ENCODE measurements at places on chromosomes 7 and 10.

GRCh38 chr10:120385992-120386391 is 71.0 kb upstream of the PLPP4 start:
- DNase-seq = no peak

DNA sequence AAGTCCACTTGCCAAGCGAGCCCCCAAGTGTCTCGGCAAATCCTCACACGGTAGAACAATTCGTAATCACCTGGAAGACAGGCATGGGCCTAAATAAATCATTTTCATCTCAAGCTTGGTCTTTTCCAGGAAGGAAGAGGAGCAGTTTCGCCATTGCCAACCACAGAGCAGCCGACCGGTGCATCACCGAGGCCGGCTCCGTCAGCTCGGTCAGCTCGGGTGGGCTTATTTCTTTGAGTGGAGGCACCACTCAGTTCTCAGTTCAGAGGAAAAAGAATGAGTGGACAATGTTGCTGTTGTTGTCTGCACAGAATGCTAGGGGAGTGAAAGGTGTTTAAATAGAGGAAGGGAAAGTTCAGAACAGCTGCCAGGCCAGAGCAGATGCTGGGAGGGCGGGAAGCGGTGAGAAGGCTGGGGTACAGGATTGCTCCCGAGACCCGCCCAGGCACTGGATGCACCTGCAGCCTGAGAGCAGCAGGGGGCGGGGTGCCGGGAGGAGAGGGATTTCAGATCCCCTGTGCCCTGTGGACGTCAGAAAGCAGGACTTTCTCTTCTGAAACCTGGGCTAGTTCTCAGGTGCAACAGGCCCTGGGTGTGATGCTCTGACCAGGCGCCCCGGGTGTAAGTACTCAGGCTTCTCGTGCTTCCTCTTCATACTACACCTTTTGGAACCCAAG is 17.7 kb upstream of the IGFBP3 start:
- DNase-seq = no peak

DNA sequence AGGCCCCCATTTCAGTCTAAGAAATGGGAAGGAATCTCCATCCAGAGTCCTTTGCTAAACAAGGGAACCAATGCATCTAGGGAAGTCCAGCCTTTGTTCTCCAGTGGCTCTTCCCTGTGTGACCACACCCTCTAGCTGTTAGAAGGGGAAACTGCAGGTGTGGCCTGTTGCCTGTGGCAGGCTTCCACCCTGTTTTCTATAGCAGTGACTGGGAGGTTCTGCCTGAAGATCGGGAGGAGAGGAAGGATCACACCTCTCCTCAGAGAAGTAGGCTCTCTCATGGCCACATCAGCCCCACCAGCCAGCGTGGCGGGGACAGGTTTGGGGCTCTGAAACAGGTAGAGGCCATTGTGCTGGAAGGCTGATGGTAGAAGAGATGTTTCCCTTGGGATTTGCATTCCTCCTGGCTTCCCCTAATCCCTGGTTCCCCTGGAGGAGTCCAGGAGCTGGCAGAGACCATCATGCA is 47.7 kb upstream of the TRIM8 start:
- DNase-seq = no peak

- DNase-seq = no peak
These were observed 22.8 kb downstream of the CREB5 start for GRCh38 chr7:28435152-28435551.

DNA sequence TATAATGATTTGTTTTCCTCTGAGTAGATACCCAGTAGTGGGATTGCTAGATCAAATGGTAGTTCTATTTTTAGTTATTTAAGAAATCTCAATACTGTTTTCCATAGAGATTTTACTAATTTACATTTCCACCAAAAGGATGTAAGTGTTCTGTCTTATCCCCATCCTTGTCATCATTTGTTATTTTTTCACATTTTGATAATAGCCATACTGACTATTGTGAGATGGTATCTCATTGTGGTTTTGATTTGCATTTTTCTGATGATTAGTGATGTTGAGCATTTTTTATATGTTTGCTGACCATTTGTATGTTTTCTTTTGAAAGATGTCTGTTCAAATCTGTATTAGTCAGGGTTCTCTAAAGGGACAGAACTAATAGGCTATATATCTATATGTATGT is 160.0 kb upstream of the TMEM229A start:
- no peak for DNase-seq

GRCh38 chr10:44070282-44070681 is 314.6 kb downstream of the CXCL12 start:
- no peak for DNase-seq

DNA sequence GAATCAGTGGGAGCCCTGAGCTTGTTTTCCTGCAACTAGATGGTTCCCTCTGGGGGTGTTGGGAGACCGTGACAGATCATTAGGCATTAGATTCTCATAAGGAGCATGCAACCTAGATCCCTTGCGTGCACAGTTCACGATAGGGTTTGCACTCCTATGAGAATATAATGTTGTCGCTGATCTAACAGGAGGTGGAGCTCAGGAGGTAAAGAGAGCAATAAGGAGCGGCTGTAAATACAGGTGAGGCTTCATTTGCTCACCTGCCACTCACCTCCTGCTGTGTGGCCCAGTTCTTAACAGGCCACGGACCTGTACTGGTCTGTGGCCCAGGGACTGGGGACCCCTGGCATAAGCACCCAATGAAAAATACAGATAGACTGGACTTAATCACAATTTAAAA is 10.7 kb downstream of the SLC26A3 start:
- DNase-seq = no peak

DNA sequence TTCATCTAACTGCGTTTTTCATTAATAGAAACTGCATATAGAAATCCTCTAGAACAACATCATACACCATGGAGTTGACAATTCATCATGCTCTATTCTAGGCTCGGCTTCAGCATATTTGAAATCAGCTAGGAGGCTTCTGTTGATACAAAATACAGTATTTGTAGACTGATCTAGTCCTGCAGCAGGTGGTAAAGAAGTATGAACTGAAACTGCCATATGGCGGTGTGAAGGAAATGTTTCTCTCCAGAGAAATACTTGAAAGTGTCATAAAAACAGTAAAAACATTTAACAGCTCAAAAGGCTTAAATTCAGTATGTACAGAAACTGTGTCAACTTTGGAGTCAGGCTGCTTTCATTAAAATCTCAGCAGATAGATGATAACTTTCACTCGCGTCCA is 32.0 kb upstream of the MYO3A start:
- DNase-seq = no peak

DNA sequence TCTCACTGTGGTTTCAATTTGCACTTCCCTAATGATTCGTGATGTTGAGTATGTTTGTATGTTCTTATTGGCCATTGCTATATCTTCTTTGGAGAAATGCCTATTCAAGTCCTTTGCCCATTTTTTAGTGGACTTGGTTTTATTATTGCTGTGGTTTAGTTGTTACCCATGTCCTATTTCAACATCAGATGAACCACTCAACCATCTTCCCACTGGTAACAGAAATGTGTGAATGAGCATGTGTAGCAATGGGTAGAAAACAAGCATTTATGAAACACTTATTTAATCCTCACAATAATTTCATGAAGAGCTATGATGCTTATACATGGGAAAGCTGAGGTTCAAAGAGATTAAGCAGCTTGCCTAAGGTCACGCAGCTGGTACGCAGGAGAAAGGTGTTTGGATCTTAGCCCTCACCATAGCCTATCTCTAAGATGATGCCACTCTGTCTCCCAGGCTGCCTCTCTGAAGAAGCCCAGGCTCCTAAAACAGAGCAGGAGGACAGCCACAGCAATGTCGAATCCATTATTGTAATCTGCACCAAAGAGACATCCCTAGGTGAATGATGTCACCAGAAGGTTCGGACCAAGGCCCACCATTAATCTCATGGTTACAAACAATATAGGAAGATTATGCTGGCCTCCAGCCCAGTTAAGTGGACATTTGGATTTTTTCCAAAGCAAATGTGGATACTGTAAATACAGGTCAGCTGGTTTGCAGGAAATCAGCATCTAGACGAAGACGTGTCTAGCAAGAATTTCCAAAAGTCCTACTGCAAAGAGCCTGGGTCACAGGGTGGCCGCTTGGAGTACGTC is 447.6 kb upstream of the ZMIZ1 start:
- no peak for DNase-seq

DNA sequence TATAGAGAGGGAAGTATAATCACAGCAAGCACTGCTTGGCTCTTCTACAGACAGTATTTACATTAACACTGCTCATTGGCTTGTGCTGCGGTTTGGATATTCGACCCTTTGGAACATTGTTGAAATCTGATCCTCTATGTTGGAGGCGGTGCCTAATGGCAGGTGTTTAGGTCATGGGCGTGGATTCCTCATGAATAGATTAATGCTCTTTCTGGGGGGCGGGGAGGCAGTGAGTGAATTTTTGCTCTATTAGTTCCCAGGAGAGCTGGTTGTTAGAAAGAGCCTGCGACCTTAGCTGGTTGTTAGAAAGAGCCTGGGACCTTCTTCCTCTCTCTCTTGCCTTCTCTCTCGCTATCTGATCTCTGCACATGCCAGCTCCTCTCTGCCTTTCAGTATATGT is 77.3 kb upstream of the SVIL start:
- DNase-seq = no peak

GRCh38 chr10:35464825-35465456 is 128.6 kb downstream of the CCNY start:
- DNase-seq = no peak

DNA sequence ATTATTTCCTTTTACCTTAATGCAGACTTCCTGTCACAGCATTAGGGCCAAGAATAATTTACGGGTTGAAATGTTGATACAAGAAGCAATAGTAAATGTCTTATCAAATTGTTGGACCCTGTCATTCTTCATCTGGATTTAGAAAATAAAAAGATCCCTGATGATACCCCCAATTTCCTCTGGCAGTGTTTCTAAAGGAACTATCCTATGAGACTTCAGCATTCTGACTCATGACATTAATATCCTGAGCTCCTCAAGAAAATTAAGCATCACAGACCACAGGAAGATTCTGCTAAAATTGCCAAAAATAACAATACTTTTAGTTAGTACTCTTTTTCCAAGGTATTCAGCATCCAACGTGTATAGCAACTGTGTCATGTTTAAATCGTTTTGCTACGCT is 490.5 kb upstream of the ANKRD30A start:
- DNase-seq = no peak

- DNase-seq = no peak
These were observed 74.7 kb downstream of the DNAH11 start for GRCh38 chr7:21617513-21617912.

- no peak for DNase-seq
These were observed 55.6 kb downstream of the CHST15 start for GRCh38 chr10:124037784-124038183.

GRCh38 chr7:134842886-134843430 is 63.5 kb downstream of the CALD1 start:
- DNase-seq = no peak

DNA sequence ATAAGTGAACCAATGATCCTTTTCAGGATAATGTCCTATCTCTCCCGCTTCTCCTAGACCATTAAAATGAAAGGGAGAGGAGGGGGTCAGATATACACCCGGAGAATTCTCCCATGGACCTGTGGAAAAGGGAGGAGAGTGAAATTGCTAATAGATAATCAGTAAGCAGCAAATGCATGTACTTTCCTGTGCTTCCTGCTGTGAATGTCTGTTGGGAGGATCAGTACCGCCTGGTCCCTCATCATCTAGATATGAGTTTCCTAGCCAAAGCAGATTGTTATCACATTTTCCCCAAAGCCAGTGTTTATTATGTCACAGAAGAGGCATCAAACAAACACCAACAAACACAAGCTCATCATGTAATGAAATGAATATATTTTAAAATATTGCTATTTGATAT is 96.8 kb downstream of the GNAT3 start:
- DNase-seq = no peak

- peak; percentile 46 for DNase-seq
These were observed 7.2 kb downstream of the GNB2 start for GRCh38 chr7:100680576-100681271.

DNA sequence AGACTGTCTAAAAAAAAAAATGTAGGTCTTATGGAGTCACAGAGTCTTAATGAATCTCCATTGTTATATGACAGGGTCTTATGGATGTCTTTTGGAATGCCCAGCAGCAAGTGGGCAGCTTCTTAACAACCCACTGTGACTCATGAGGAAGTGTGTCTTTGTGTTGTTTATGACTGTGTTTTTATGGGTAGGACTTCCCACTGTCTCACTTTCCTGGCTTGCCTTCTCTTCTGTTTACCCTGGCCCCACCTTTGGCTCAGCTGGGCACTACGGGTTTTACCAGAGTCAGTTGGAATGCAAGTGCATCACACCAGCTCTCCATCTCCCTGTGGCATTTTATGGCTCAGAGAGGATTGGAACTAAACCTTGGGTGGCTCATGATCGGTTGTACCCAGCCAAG is 580.5 kb downstream of the AUTS2 start:
- DNase-seq = no peak

GRCh38 chr7:77370606-77371005 is 45.5 kb downstream of the GSAP start:
- no peak for DNase-seq

DNA sequence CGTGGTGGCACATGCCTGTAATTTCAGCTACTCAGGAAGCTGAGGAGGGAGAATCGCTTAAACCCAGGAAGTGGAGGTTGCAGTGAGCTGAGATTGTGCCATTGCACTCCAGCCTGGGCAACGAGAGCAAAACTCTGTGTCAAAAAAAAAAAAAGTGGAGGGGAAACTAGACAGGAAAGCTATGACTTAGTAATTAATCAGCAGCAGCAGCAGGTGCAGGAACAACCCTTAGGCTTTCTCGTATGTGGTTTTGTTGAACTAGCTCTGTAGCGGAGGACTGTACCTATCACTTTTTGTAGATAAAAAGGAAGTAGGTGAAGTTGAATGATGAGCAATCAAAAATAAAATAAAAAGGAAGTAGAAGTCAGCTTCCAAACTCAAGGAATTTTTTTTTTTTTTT is 76.9 kb upstream of the KMT2C start:
- DNase-seq = no peak

- no peak for DNase-seq
These were observed 14.1 kb downstream of the USP54 start for GRCh38 chr10:73576890-73577591.

DNA sequence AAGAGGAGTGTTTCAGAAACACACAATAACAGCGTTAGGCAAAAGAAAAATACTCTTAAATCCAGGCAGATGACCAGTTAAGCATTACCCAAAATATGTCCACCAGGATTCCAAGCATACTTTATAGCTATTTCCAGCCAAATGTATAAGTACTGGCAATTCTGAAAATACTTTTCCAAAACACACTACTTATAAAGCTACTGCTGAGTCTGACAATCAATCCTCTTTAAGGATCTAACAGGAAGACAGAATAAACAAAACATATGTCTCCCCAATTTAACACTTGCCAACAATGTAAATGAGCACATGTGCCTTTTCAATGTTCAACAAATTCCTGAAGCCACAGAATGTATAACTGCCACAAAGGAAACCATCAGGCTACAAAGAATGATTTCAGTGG is 370.9 kb downstream of the SORCS1 start:
- no peak for DNase-seq

Measured in ovary (tissue), 10 donors.